NCI-H226 (cell line): ENCODE measurements at places on chromosomes 3 and 15.

GRCh38 chr3:63952248-63952594 is 40.0 kb upstream of the SCAANT1 start:
- DNase-seq, result no peak

DNA sequence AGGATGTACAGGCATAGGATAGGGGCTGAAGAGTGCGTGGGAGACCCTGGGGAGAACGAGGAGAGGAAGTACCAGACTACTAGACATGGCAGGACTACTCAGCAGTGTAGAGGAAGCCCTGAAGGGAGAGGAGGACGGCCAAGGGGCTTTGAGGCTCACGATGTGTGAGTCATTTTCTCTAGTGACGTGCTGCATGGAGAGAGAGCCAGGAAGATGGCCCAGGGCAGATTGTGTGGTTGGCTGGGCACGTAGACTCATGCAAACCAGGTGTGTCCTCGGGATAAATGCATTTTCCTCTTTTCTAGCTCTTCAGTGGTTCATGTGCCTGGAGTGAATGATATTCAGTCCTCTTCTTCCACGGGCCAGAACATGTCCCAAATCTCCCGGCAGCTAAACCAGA is 115.0 kb upstream of the ABHD17C start:
- DNase-seq, result peak; percentile 98

DNA sequence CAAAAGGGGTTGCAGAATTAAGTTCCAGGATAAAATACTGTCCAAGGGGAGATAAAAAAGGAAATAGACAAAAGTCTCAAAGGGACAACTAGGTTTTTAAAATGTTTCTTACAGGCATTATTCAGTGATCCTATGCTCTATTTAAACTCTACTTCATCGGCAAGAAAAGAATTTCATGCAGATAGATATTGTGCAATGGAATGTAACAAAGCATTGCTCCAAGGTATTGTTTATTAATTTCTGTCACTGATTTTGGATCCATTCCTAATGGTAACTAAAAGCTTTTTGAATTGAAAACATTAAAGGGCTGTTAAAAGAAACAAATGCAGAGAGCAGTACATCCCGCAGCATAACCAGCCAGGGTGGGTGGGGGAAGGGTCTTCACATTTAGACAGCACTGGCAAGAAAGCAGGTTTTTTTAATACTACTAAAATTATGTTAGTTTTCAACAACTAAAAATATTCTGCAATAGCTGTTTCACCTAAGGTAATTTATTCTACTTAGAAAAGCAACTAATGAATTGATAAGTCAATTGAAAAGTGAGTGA is 82.9 kb downstream of the THBS1 start:
- DNase-seq, result no peak

DNA sequence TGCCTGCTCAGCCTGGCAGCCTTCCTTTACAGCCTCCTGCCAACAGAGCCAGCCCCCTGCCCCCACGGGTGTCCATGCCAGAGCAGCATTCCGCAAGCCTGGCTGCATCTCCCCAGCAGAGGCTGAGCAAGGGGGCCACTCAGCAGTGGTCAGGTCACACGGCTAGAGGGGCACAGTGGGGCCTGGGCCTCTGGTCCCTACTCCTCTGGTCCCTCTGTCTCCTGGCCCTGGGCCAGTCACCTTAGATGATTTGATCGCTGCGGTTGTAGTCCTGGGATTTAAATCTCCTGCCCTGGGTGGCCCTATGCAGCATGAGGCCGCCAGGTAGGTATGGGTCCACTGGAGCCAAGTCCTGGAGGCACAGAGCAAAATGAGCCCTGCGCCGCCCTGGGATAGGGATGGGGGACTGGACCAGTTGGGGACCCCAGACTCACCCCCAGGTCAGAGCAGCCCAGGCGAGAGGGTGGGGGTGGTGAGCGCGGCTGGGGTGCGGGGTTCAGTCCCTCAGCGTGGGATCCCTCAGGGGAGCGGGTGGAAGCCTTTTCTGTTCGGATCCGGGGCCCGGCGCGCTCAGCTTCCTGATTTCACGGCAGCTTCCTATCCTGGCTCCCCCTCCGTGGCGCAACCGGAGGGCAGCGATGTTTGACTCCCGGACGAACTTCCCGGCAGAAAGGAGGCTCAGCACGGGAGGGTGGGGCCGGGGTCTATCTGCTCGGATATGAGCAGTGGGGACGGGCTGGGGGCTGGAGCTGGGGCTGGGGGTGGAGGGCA is at the start of gene ZBTB47:
TSS of gene ZBTB47 (plus strand) at position 138 of the 771 bp plus-strand sequence. CDS start 4,659 bp downstream, outside the sequence.
- DNase-seq, result peak; percentile 51

DNA sequence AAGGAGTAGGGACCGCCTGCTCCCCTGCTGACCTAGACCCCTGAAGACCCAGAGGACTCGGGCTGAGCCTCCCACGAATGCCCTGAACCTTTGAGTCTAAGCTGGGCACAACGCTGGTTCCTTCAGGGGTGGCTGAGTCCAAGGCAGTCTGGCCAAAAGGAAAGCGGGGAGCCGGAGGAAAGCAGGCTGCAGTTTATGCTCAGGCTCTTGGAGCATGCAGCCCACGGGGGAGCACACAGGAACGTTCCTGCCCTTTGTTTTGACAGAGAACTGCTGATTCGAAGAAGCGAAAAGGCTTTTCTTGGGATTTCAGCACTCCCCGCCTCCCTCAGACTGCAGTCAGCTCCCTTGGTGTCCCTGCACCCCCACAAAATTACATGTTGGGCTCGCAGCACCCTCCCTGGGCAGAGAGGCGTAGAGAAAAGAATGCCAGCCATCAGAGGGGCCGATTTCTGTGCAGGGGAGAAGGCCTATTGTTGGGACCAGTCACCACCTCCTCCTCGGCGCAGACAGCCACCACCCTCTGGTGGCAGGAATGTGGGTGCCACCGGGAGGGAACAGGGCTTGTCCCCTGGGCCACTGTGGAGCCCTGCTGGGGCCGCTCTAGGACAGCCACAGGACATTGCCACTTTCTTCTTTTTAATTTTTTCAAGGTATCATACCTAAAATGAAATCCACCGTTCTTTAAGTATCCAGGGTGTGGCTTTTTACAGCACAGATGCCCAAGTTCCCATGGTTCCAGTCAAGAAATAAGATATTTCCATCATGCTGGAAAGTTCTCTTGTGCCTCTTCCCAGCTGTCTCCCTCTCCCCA is 72.2 kb downstream of the SMAD6 start:
- peak; percentile 36 for DNase-seq

DNA sequence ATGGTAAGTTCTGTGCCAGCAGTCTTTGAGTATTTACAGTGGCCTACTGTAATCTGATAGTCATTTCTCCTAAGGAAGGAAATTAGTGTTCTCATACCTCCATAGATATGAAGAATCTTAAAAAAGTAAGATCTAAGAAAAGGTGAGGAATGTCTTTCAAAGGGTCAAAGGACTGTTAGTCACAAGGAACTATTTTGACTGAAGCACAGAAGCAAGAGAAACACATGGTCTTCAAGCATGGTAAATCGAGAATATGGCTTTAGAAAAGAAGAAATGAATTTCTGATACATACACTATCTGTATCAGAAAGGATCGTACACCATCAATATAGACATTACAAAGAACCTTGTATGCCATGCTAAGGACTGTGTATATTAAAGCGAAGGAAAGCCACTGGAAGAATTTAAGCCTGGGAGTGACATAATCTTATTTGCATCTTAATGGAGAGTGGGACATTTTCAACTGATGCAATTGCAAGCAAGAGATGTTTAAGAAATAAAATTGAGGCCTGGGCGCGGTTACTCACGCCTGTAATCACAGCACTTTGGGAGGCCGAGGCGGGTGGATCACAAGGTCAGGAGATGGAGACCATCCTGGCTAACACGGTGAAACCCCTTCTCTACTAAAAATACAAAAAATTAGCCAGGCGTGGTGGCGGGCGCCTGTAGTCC is 5.5 kb upstream of the ACAP2 start:
- DNase-seq, result no peak

DNA sequence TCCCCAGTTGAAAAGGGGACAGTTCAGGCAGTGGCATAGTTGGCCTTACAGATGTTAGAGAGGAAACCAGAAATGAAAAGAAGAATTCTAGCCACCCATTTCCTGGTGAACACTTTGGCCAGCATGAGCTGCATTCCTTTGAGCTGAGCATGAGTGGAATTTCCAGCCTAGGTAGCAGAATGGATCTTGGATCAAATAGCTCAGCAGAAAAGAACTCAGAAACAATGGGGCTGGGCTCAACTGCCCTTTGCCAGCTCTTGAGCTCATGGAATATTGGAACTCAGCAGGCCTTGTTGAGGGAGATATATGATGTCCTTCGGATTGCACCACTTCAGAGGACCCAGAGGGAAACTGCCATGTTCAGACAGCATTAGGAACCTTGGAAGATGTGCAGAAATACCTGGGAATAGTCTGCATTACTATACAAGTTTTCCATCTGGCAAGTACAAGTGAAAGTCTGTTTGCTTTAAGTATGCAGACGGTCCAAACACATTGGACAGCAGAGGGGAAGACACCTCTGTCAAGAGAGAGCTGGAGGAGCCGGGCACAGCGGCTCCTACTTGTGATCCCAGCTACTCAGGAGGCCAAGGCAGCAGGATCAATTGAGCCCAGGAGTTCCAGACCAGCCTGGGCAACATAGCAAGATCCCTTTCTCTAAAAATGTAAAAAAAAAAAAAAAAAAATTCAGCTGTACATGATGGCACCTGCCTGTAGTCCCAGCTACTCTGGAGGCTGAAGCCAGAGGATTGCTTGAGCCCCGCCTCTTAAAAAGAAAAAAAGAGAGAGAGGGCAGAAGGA is 3.1 kb upstream of the CDV3 start:
- DNase-seq, result peak; percentile 80

DNA sequence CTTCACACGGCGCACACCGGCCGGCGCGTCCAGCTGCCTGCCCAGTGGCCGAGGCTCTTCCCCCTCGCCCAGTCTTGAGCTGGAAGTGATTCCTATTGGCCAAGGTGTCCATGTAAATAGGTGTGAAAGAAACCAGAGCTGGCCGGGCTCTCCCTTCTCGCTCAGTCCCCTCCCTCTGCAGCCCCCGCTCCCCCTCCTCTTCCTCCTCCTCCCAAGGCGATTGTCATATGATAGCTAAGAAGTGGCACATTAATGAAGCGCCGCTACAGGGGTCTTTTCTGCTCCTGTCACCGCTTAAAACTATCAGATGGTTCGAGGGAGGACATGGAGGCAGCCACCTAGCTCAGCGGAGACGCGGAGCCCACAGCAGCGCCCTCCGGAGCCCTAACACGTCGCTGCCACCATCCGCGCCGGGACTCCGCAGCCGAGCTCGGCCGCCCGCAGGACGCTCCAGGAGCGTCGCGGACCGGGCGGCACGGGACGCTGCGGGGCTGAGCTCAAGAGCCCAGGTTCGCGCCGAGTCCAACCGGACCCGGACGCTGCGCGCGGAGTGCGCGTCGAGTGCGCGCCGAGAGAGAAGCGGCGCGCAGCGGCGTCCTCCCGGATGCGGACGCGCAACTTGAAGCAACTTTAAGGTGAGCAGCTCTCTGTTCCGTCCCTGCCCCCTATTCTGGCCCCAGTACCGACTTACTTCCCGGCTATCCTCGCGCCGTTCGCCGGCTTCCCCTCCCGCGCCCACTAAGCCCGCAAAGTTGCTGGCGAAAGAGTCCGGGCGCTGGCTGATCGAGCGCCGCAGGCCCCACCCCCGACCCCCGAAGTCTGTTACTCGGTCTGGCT is at the start of gene FOXB1:
TSS of gene FOXB1 (plus strand) at position 303 of the 837 bp plus-strand sequence. CDS start 653 bp downstream, outside the sequence.
- DNase-seq, result no peak

DNA sequence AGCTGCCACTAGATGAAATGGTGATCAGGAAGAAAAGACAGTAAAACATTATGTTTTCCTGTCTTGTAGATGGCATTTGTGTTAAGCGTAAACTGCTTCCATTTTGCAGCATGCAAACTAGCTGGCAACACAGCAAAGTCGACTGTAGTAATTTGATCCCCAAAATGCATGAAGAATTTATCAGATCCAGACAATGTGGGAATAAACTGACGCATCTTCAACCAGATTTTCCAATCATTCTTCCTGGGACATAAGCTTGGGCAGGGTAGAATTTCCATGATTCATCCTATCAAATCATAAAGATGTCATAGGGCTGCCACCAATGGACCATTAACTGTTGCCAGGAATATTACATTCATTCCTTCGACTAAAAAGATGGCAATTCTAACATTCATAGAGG is 260.3 kb downstream of the ERC2 start:
- DNase-seq, result no peak

DNA sequence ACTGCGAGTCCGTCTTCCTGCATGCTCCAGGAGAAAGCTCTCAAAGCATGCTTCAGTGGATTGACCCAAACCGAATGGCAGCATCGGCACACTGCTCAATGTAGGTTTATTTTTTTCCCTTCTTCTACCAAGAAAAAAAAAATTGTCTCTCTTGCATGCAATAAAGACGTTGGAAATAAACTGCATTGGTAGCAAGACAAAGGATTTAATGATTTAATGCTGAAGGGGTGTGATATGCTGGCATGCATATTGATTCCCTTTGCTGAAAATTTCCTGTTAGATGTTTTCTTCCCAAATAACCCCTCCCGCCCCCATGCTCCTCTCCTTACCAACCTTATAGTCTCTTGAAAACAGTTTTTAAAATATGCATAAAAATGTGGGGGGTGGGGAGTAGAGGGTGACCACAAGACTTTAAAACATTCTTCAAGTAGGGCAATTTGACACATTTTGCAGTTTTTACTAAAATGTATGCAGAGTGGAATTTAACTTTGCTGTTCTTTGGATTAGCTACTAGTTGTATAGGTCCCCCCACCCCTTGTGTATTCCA is 799 bp downstream of the RARB start:
- no peak for DNase-seq
